SHP77 treated with DMSO at 0.1 percent for 48 hours (cell line): ENCODE measurements at places on chromosomes 5 and 9.

GRCh38 chr5:179345433-179346321, at the start of gene ADAMTS2:
ADAMTS2 (minus strand) TSS chr5:179345461; CDS start chr5:179345328, 133 bp downstream.
- no peak for DNase-seq

DNA sequence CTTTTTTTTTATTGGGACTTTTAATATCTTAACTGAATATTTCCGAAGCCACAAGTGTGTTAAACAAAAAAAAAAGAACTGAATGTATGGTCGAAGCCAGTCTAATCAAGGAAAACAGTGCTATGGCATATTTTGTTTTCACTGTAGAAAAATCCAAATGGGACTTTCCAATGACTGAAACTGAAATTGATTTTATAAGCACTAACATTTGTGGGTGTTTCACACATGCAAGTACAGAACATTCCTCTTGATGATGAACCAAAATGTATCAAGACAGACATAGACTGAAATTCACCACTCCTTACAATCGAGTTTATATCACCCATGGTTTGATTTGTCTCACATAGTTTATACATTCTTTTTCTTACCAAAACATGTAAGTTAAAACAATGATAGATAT, 1026.8 kb downstream of the CDH18 start:
- no peak for DNase-seq

DNA sequence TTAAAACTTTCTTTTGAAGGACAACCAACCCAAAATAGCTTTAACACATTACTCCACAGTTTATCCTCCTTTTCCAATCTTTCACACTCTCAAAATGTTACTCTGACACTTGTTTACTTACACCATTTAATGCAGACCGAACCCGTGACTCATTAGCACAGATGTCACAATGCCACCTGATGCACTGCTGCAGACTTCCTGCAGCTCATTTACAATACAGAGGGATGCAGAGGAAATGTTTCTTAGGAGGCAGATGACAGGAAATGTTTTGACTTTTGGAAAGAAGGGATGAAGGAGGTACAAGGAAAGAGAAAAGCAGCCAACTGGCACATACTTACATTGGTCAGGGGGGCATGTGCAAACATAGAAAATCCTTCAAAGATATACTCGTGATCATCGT, 39.0 kb downstream of the DROSHA start:
- no peak for DNase-seq

DNA sequence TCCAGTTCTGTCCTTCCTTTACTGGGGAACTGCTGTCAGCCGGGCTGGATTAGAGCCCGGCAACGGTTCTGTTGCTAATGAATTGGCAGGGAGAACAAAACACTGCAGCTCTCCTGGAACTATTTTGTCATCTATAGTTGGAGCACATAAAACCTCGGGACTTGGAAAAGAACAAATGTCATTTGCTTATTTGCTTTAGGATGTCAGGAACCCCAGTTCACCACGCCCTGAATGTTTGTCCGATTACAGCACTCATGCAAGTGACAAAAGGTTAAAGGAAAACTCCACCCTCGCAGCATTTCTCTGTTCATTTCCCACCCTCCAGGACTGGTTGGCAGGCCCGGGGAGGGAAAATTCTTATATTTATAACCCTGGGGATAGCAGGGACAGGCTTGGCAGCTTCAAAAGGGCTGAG, 66.4 kb upstream of the PLPP1 start:
- DNase-seq: no peak

DNA sequence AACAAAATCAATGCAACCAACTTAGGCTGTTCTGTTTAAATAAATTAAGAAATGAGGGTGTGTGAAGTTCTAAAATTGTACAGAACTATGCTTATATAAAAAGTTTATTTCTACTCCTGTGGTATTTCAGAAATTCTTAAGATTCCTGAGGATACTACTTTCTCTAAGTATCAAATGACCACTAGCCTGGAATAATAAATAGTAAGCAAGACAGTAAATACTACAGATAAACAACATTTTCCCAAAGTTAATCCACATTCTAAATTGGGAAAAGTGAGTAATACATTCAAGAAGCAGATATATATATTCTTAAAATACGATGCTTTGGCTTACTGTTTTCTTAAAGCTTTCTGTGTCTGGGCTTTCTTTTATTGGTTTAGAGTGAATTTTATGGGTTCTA, 29.5 kb downstream of the CCNH start:
- no peak for DNase-seq

DNA sequence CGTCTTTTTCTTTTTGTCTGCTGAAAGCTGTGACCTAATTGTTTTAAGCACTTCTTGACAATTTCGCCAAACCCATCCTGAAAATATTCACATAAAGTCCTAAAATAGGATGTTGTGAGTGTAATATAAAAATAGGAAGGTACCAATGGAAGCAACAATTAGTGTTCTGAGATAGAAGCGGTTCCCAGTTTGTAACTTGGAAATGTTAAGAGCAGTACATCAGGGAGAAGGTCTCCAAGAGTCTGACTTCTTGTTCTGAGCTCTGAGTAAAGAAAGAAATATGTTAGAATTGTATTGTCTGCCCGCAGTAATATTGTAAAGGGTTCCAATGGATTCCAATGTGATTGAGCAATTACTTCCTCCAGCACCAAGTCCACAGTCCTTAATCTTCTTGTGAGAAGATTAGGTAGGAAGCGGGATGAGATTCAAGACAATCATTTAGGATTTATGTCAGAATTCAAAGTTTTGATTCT, 3.9 kb downstream of the VCAN start:
- no peak for DNase-seq
